ENCODE measurements at places on chromosomes 12 and 14. TPM values are rescaled to one million over a fixed set of nuclear protein-coding genes. Genes with fewer than 3 reads are reported as not detected.

DNA sequence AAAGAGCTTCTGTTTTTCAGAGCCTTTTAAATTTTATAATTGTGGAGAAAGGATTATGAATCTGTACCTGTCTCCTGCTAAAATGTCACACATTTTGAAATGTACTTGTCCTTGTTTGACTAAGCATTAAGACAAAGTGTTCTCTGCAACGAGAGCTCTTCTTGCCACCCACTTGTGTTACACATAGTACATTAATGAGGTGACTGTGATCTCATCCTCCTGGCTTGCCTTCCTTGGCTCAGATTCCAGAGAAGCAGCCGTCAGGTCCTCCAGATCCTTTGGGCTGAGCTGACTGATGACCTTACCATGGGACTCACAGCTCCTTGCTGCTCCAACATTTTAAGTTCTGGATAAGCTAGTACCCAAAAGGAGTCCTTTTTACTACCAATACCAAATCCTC, 81.4 kb downstream of the BBS10 start:
- H3K27me3 ChIP-seq, result no peaks in the 10 kb centered on the region
- H3K27ac ChIP-seq, result peak overlapping the region; percentile 66
- DNase-seq, result peak; percentile 51
- H3K4me1 ChIP-seq, result peaks cover 22% of the 10 kb centered on the region
- no peaks in the 10 kb centered on the region for H3K36me3 ChIP-seq
- no peak overlapping the region for H3K4me3 ChIP-seq

GRCh38 chr12:79296133-79296532, 394.6 kb downstream of the PAWR start:
- no peaks in the 10 kb centered on the region for H3K36me3 ChIP-seq
- no peaks in the 10 kb centered on the region for H3K4me1 ChIP-seq
- H3K27me3 ChIP-seq, result no peaks in the 10 kb centered on the region
- H3K4me3 ChIP-seq, result no peak overlapping the region
- H3K27ac ChIP-seq, result no peak overlapping the region

- H3K36me3 ChIP-seq, result no peaks in the 10 kb centered on the region
- H3K27ac ChIP-seq, result peak overlapping the region; percentile 25
- H3K27me3 ChIP-seq, result no peaks in the 10 kb centered on the region
- DNase-seq, result no peak
Measured at GRCh38 chr12:27521066-27521465, 2.9 kb upstream of the PPFIBP1 start.

SDSL gene
- total RNA-seq, result 12.8 TPM

SMCO2 gene
- 0.47 TPM for total RNA-seq

- no peak overlapping the region for H3K27ac ChIP-seq
- no peak for DNase-seq
- H3K4me1 ChIP-seq, result peaks cover 48% of the 10 kb centered on the region
- H3K36me3 ChIP-seq, result peaks cover 10% of the 10 kb centered on the region
- no peak overlapping the region for H3K4me3 ChIP-seq
Measured at GRCh38 chr14:95503365-95504134, 12.9 kb downstream of the SYNE3 start.

DNA sequence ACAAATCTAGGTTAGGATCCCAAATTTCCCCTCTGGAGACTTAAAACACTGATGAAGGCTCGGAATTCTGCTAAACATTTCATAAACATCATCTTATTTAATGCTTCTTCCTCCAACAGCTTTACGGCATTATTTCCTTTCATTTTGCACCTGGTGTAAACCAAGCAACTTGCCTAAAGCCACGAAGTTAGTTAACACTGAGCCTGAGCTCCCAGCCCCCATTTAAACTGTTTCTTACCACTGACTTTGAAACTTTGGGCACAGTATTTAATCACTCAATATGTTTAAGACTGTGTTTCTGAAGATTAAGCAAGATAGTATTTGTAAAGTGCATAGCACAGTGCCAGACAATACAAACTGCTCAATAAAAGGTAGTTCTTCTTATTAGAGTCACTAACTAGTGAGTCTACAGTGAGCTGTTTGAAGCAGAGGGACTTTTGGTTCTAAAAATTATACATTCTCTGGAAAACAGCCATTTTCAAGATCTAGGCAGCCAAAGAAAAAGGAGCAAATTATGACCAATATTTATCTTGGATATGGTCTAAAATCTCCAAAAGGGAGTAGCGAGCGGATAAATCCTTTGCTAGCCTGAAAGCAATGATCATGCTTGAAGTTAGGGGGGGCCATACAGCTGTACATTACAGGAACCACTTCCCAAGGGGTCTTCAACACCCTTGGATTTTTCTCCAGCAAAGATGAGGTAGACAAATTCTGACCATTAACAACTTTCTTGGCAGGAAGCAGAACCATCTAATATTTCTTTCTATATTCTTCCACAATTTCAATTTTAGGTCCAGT, 4.0 kb downstream of the EGLN3 start:
- DNase-seq, result no peak
- peaks cover 26% of the 10 kb centered on the region for H3K4me1 ChIP-seq
- no peak overlapping the region for H3K4me3 ChIP-seq
- no peaks in the 10 kb centered on the region for H3K36me3 ChIP-seq
- H3K27ac ChIP-seq, result no peak overlapping the region
- H3K27me3 ChIP-seq, result peaks cover 22% of the 10 kb centered on the region

ALDH1L2 gene
- 9.7 TPM for total RNA-seq

GRCh38 chr12:103810111-103810510, 30.9 kb downstream of the NT5DC3 start:
- H3K36me3 ChIP-seq, result no peaks in the 10 kb centered on the region
- H3K4me1 ChIP-seq, result peaks cover 22% of the 10 kb centered on the region
- no peak overlapping the region for H3K27ac ChIP-seq

GRCh38 chr12:79927772-79928474, 7.0 kb downstream of the PPP1R12A start:
- H3K4me1 ChIP-seq, result peaks cover 57% of the 10 kb centered on the region
- no peak for DNase-seq
- H3K27ac ChIP-seq, result no peak overlapping the region
- H3K36me3 ChIP-seq, result no peaks in the 10 kb centered on the region
- no peak overlapping the region for H3K4me3 ChIP-seq

DNA sequence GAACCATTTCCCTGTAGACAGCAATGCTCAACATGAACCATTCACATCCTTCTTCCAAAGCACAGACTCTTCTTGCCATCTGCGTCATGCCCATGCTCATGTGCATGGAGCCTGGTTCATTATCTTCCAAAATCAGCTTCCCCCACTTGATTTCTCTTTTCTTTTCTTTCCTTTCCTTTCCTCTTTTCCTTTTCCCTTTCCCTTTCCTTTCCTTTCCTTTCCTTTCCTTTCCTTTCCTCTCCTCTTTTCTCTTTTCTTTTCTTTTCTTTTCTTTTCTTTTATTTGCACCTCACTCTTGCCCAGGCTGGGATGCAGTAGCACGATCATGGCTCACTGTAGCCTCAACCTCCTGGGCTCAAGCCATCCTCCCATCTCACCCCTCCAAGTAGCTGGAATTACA, 37.5 kb downstream of the WIF1 start:
- no peaks in the 10 kb centered on the region for H3K4me1 ChIP-seq
- H3K27me3 ChIP-seq, result no peaks in the 10 kb centered on the region
- no peak for DNase-seq
- no peak overlapping the region for H3K27ac ChIP-seq
- no peak overlapping the region for H3K4me3 ChIP-seq

TMTC1 gene
- 24.8 TPM for total RNA-seq

TTC9 gene
- 5.5 TPM for total RNA-seq

DNA sequence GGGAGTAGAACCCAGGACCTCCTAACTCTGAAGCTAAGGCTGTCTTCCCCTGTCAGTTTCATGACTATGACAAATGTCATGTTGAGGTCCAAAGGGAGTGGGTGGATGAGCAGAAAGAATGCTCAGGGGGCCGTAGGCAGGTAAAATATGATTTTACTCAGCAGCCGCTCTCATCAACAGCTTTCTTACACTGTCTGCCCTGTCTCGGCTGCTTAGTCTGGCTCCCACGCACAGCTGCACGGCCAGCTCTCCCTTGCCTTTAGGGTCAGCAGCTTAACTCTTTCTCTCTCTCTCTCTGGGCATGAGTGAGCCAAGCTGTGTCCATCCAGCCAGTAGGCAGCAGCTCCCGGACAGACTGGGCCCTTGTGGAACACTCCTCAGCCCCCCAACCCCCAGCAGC, 95.2 kb downstream of the GCH1 start:
- H3K27me3 ChIP-seq, result no peaks in the 10 kb centered on the region
- no peaks in the 10 kb centered on the region for H3K36me3 ChIP-seq
- no peak for DNase-seq
- peaks cover 9% of the 10 kb centered on the region for H3K4me1 ChIP-seq
- no peak overlapping the region for H3K27ac ChIP-seq

All from lower lobe of right lung (tissue), 2 donors.